ENCODE measurements at places on chromosomes 16 and 17.
A peak's percentile ranks its signal among the peaks of the same experiment; 100 is the strongest.

DNA sequence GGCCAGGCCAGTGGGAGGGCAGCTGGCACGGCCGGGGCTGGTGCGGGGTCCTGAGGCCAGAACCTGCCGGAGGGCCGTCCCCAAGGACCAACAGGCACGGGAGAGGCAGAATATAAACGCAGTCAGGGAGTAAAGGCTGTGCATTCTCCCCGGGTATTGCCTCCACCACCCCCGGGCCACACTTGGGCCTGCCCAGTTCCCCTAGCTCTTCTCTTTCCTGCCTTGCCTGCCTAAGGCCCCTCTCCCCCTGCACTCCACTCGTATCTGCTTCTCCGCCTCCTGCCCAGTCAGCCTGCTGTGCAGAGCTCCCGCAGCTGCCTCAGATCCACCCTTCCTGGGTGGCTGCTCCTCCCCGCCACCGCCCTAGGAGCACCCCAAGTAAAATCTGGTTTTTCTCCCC is 5.0 kb upstream of the RPH3AL start:
- no peaks in the 10 kb centered on the region for H3K36me3 ChIP-seq
- H3K27me3 ChIP-seq = no peaks in the 10 kb centered on the region
- peak; percentile 6 for DNase-seq
- peaks cover 4% of the 10 kb centered on the region for H3K4me1 ChIP-seq
- no peak overlapping the region for H3K4me3 ChIP-seq

DNA sequence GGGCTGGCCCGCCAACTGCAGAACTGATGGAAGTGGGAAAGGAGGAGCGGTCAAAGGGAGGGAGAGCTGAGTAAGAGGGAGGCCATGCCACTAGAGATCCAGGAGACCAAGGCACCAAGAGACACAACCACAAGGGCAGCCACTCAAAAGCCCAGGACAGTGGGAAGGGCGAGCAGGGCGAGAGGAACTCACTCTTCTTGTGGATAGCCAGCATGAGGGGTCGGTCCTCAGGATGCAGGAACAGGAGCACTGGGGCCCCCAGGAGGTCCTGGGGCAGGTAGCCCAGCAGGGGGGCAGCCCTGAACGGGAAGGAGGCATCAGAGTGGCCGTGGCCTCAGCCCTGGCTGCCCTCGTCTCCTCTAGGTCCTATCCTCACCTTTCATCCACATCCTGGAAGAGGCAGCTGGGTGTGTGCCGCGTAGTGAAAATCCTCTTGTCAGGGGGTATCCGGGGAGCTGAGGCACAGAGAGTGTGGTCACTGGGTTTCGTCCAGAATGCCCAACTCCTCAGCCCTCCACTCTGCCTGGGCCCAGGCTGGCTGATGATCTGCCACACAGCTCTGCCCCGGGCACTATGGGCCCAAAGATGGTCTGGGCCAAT is 4.3 kb downstream of the PER1 start:
- peaks cover 12% of the 10 kb centered on the region for H3K4me1 ChIP-seq
- H3K36me3 ChIP-seq = no peaks in the 10 kb centered on the region
- no peaks in the 10 kb centered on the region for H3K27me3 ChIP-seq
- H3K4me3 ChIP-seq = no peak overlapping the region

DNA sequence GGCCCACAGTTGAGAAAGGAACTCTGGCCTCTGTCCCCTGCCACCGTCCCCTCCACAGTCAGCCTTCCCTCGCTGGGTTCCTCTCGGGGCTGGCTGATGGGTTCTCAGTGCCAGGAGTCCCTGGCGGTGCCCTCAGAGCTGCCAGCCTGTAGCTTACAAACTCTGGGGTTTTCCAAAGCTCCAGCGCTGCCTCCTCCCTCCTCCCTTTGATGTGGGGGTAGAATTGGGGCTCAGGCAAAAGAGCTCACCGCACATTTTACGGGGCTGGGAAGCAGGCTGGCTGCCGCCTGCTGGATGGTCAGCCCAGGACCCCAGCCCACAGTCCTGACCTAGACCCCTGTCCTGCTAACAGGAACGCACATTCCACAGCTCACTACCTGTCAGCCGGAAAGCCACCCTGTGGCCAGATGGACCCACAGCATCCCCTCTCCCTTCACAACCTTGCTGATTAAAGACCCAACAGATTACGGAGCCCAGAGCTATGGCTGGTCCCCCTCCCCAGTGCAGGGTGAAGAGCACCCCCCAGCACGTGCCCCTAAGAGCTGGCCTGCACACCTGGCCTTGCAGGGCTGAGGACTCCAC is 6.0 kb downstream of the VASN start:
- H3K27ac ChIP-seq = no peak overlapping the region
- H3K36me3 ChIP-seq = no peaks in the 10 kb centered on the region
- H3K27me3 ChIP-seq = no peaks in the 10 kb centered on the region
- H3K4me3 ChIP-seq = no peak overlapping the region

GRCh38 chr17:63268827-63269226 is 177.3 kb downstream of the CYB561 start:
- no peak overlapping the region for H3K4me3 ChIP-seq
- no peaks in the 10 kb centered on the region for H3K4me1 ChIP-seq
- DNase-seq = no peak
- H3K36me3 ChIP-seq = no peaks in the 10 kb centered on the region

- H3K4me3 ChIP-seq = peak overlapping the region; percentile 71
- no peak overlapping the region for H3K27ac ChIP-seq
- DNase-seq = no peak
- no peaks in the 10 kb centered on the region for H3K36me3 ChIP-seq
- H3K27me3 ChIP-seq = peaks cover 8% of the 10 kb centered on the region
Measured at GRCh38 chr17:68290268-68290954, 516 bp downstream of the SLC16A6 start.

GRCh38 chr17:29723278-29724047 is 100.8 kb upstream of the CORO6 start:
- H3K27me3 ChIP-seq = no peaks in the 10 kb centered on the region
- H3K27ac ChIP-seq = no peak overlapping the region
- no peak overlapping the region for H3K4me3 ChIP-seq
- H3K36me3 ChIP-seq = no peaks in the 10 kb centered on the region
- peaks cover 21% of the 10 kb centered on the region for H3K4me1 ChIP-seq
- DNase-seq = no peak

DNA sequence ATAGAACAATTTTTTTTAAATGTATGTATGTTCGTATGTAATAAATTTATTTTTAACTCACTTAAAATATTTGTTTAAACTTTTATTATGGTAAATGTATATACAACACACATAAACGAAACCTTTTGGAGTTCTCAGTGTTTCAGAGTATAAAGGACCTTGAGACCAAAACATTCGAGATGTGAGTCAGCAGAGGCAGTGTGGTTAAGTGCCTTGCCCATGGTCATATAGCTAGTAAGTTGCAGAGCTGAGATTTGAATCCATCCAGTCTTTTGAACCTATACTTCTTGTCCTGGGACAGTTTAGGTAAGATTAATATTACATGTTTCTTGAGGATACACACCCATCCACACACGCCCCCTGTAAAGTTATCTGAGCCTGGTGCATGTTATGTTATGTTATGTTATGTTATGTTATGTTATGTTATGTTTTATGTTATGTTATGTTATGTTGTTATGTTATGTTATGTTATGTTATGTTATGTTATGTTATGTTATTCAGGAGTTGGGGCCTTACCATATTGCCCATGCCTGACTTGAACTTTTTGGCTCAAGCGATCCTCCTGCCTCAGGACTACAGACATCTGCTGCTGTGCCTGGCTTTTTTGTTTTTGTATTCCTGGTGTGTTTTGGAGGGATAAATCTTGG is 41.8 kb downstream of the TNRC6A start:
- no peak overlapping the region for H3K27ac ChIP-seq
- H3K36me3 ChIP-seq = peaks cover 8% of the 10 kb centered on the region
- H3K4me3 ChIP-seq = no peak overlapping the region
- no peaks in the 10 kb centered on the region for H3K4me1 ChIP-seq

Data from SJCRH30 (cell line).